Choroid plexus epithelial cell (primary cell): ENCODE measurements at places on chromosomes 1 and 21.

- peak; percentile 36 for DNase-seq
Measured at GRCh38 chr1:213987422-213987926, 299 bp upstream of the PROX1 start.

DNA sequence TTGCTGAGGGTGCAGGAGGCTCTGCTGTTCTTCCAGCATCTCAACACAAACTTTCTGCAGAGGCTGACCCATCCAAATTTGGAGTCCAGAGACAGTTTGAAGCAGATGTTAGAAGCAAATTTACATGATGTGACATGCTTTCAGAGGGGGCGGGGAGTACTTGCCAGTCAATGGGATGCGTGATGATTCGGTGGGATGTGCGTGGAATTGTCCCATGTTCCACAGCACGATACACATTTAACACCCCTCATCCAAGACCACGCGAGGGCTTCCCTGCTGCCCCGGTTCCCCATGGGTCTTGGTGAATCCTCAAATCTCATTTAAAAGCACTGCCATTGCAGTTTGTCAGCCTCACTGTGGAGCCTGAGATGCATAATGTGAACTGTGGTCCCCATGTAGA, 78.6 kb upstream of the TLR5 start:
- DNase-seq: no peak

DNA sequence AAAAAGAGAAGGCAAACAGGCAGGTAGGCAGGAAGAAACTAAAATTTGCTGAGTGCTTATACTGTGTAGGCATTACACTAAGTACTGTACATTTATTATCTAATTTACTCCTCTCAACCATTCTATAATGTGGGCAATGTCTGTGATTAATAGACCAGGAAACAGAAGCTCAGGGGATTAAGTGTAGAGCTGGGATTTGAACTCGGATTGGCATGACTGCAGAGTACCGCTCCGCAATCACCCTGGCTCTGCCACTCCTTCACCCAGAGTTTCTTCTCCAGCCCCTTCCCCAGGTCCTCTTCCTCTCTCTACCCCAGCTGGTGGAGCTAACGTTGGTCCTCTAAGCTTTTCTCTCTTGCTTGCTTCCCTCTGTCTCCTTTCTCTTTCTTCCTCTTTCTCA, 11.5 kb upstream of the S100A2 start:
- DNase-seq: no peak

GRCh38 chr1:205561501-205562203, 57.2 kb downstream of the CDK18 start:
- DNase-seq: no peak
